T-helper 9 cell (primary cell): ENCODE measurements at places on chromosomes 6 and 20.

- DNase-seq: no peak
Observed at GRCh38 chr20:8225658-8226057, 93.6 kb downstream of the PLCB1 start.

DNA sequence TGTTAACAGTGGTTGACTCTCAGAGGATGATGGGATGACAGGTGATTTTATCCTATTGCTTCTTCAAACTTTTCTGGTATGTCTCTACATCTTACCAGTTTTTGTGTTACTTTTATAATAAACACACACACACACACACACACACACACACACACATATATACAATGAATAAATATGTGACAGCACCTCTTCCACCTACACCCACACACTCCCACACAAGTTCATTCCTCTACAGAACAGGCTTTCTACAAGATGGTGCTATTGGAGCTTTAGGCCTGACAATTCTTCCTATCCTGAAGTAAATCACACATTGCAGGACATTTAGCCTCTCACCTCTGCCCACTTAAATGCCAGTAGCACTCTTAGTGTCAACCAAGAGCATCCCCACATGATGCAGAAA is 46.7 kb upstream of the STK35 start:
- DNase-seq: no peak

DNA sequence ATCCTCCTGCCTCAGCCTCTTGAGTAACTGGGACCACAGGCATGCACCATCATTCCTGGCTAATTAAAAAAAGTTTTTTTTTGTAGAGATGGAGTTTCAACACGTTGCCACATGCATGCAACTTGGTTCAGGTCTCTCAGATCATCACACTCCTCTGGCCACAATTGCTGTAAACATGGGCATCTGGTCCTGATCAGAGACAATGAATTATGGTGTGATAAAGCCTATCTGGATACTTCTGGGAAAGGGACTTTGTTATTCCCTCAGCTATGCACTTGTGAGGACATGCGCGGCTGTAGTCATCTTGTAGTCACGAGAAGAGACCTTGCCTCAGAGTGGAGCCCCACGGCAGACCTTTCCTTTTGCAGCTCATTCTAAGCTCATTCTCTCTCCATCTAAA is 210.9 kb upstream of the ZFP64 start:
- no peak for DNase-seq

GRCh38 chr6:112286010-112286409 is 31.6 kb upstream of the LAMA4 start:
- peak; percentile 10 for DNase-seq

GRCh38 chr6:89932245-89932802 is 38.1 kb downstream of the GJA10 start:
- DNase-seq: no peak

DNA sequence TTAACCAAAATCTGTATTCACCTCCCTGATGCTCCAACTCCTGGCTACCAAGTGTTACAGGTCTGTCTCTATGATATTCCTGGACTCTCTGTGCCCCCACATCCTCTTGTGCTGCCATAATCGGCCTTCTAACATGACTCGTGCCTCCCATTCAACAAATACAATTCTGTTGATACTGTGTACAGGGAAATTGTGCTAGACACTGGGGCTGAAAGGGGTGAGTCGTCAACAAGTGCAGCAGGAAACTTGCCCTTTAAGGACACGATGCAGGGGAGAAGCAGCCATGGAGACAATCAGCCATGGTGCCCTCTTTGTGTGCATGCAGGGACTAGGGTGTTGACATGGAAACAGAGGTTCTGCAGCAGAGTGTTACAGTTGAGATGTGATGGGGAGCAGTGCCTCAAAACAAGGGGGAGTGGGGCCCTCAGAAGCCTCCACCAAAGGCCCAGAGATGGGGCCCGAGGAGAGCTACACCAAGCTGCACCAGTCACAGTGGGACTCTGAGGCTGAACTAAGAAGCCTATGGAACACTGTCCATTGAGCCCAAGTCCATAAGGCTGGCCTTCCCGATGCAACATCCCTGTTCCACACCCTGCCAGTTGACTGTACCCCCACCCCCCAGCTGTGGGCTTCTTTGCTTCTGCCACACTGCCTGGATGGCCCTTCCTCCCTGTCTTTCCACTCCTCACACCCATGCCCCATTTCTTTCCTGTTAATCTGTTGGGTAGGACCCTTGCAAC is 3.1 kb downstream of the PCED1A start:
- no peak for DNase-seq

DNA sequence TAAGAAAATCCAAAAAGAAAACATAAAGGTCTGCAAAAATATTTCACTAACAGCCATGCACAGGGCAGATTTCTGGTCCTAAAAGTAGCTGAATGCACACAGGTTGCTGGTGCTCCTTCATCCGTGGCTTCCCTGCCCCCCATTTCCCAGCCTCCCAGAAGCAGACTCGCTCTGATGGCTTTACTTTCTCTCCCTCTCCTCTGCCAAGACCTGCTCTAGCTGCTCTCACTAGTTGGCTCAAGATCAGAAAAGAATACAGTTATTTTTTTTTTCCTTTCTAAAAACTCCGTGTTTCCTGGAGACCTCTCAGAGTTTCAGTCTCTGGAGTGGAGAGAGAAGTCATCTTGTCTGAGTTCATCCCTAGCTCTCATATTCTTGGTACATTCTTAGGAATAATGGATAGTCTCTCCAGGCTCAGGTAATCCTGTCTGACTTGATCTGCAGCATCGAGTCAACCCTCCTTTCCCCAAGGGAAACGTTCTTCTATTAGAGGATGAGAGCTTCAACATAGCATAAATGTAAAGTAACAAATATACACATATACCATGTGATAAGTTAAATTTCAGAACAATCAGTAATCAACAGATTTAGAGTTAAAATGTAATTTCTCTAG is 214.2 kb downstream of the TBC1D7 start:
- no peak for DNase-seq

DNA sequence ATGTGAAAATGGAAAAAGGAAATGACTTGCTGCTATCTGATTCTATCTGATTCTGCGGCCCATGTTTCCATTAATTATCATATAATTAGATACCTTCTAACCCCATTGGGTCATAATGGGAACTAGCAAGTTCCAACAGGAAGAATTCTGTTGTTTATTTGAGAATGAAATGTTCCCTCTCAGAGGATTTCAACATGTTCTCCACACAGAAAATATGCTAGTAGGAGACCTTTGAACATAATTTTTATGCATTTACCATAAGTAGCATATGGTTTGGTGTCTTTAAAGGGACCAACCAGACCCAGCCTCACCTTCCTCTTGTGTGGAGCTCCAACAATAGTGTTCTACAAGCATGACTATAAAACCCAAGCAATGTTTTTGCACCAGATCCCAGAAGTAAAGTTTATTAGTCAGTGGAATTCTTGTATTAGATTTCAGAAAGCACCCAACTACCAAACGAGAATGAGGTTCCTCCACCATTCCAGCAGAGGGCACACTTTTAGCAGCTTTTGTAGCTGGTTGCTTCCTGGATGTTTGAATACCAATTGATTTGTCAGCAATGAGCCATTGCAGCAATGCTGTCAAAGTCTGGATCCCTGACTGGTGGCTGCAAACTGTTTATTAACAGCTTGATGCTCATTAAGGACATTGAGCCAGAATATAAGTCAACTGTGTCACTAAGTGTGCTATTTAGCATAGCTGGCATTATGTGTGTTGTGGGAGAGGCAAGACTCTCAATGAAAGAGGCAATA is 143.6 kb upstream of the GJE1 start:
- DNase-seq: peak; percentile 2

- DNase-seq: no peak
Observed at GRCh38 chr6:128368213-128368944, 152.0 kb downstream of the PTPRK start.

- no peak for DNase-seq
Observed at GRCh38 chr20:19371112-19371511, 158.7 kb downstream of the SLC24A3 start.
